EL (cell line): ENCODE measurements at places on chromosomes 1 and 21.

- no peak for DNase-seq
These were observed 189.2 kb upstream of the VAMP3 start for GRCh38 chr1:7581754-7582459.

DNA sequence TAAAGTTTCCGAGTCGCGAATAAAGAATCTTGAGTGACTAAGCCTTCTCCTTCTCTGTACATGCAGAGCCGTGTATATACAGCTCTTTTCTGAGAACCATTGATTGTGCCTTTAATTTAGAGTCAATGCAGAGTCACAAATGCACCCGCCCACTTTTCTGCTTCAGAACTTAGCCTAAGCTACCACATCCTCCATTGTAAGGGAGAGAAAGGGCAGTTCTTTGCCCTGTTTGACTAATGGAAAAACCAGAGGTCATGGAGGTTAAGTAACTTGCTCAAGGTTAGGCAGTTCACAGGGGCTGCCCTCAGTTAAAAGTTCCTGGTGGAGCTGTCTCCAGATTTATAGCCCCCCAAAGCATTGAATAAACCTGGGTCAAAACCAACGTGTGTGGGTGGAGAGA, 139.6 kb downstream of the TOMM20 start:
- DNase-seq, result peak; percentile 23

- DNase-seq, result peak; percentile 13
These were observed 37.9 kb downstream of the WDR3 start for GRCh38 chr1:117967477-117967876.

DNA sequence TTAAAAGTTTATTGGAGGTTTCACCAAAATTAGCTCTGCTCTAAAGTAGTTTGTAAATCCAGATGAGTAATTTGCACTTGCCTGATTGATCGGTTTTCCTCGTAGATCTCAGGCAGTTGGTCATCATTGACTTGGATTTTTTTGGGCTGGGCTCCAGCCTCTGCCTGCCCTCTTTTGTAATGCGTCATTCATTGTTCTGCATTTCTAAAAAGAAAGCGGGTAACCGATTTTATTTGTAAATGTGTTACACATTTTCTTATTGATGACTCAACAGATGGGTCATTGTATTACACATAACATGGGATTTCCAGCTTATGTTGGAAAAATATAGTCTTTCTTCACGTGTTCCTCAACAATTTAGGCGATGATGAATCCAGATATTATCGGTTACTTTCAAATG, 5.5 kb downstream of the ETS2 start:
- peak; percentile 97 for DNase-seq

DNA sequence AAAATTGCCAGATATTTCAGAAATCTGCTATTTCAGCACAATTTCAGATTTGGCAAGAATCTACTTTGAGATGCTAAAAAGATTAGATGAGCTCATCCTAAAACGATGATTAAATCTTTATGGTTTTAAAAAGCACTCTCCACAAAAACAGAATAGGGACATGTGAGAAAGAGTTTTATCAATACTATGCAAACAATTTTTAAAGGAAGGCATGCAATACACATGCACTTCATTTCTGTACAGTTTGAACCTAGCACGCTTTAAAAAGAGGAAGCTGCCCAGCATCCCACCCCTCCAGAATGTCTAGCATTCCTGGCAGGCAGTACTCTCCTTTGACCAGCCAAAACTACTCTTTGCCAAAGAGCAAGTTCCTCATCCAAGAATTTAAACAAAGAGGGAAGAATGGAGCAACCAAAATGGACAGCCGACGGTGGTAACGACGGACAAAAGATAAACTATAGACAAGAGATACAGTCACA, 1.3 kb downstream of the ARHGAP29 start:
- DNase-seq, result peak; percentile 59

GRCh38 chr1:51264451-51264850, 28.4 kb downstream of the RNF11 start:
- DNase-seq, result peak; percentile 93

GRCh38 chr21:34574601-34575529, 40.0 kb downstream of the RCAN1 start:
- DNase-seq, result no peak

DNA sequence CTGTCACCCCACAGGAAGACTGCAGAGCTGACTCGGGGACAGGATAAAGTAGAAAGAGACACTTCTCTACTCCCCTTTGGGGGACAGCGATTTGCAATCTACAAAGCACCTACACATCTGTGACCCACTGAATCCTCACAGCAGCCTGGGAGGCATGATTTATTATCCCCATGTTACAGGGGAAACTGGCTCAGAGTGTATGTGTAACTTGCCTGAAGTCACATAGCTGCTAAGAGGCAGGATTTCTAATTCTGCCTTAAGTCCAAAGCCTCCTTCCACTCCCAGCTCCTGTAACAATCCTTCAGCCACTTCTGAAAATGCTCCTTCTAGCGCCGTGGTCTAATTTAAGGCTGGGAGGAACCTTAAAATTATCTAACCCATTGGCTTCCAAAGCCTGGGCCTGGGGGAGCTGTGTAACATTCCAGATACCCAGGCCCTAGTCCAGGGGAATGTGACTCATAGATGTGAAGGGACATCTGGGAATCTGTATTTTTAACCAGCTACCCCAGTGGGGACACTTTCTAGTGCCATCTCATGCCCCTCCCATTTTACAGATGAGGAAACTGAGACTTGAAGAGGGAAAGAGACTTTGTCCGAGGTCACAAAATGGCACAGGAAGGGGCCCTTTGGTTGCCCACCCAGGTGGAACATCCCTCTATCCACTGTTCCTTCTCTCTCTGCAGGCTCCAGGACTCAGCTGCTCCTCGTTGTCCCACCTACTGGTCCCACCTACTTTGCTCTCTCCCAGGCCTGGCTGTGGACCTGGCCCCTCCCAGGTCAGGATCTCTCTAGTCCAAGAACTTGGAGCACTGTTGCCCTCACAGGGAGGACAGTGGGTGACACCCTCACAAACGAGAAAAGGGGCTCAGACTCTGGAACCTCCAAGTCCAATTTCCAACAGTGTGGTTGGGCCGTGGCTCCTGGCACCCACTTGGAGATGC, 48.9 kb downstream of the AHDC1 start:
- no peak for DNase-seq

- no peak for DNase-seq
These were observed 20.7 kb downstream of the SLAMF7 start for GRCh38 chr1:160759740-160760139.

GRCh38 chr1:165531021-165531420, 12.8 kb upstream of the LRRC52 start:
- DNase-seq, result no peak
